Panc1 (cell line): ENCODE measurements at places on chromosomes 2 and 18. TPM values are rescaled to one million over a fixed set of nuclear protein-coding genes. Genes with fewer than 3 reads are reported as not detected.

The DOK1 gene
- 6.2 TPM for total RNA-seq

The CGREF1 gene
- total RNA-seq: 10.1 TPM

The DHRS9 gene
- 0.21 TPM for total RNA-seq

- DNase-seq: no peak
Measured at GRCh38 chr2:240339411-240340360, 95.8 kb upstream of the GPC1 start.

- DNase-seq: no peak
Measured at GRCh38 chr18:45034179-45034578, 353.5 kb downstream of the SETBP1 start.

DNA sequence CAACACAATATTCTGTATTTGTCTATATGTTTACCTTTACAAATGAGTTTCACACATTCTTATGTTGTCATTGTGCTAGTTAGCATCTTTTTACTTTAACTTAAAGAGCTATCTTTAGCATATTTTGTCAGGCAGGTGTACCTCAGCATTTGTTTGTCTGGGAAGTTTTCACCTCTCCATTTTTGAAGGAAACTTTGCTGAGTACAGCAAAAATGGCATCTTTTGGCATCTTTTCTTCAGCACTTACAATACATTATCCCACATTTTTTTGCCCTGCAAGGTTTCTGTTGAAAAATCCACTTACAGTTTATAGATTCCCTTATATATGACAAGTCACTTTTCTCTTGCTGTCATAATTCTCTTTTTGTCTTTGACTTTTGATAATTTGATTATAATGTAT, 171.3 kb upstream of the XIRP2 start:
- no peak for DNase-seq

DNA sequence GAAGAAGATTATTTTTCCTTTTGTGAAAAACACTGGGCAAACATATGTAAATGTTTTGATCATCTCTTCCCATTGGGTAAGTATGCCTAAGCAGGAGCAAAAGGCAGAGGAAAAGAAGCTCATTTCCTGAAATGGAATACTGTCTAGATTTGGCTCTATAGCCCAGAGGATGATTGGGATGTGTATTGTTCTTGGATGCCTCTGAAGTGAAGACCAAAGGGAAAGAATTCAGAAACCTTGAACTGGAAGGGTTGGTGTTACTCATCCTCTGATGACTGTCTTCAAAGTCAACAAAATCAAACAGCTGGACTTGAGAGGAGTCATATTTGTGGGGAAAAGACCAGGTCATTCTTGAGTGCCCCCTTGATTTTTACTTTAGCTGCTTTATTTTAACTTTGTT, 112.6 kb upstream of the NT5C1B start:
- no peak for DNase-seq
